CD4-positive, alpha-beta T cell treated with Interleukin-6 at 100 ng/mL for 8 hours (primary cell): ENCODE measurements at places on chromosomes 2 and 18.
A peak's percentile ranks its signal among the peaks of the same experiment; 100 is the strongest.

- DNase-seq, result no peak
Measured at GRCh38 chr2:158214431-158214830, 112.8 kb downstream of the UPP2 start.

DNA sequence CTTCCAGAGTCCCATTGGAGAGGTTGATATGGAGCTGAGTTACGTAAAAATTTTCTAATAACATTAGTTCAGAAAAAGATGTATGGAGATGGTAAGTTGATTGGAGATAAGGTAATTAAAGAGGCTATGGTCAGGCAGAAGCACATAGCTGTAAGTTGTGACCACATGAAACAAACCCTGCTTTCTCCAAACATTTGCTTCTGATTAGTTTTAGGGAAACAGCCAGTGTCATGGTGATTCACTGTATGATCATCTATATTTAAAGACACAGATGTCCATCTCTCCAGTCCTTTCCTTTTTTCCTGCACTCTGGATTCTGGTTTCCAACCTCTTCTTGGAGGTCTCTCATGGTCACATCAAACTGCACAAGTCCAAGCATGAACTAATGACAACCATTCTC lies 1550.8 kb upstream of the PIK3C3 start:
- no peak for DNase-seq

- no peak for DNase-seq
Measured at GRCh38 chr2:174586418-174587295, 10.9 kb downstream of the WIPF1 start.

DNA sequence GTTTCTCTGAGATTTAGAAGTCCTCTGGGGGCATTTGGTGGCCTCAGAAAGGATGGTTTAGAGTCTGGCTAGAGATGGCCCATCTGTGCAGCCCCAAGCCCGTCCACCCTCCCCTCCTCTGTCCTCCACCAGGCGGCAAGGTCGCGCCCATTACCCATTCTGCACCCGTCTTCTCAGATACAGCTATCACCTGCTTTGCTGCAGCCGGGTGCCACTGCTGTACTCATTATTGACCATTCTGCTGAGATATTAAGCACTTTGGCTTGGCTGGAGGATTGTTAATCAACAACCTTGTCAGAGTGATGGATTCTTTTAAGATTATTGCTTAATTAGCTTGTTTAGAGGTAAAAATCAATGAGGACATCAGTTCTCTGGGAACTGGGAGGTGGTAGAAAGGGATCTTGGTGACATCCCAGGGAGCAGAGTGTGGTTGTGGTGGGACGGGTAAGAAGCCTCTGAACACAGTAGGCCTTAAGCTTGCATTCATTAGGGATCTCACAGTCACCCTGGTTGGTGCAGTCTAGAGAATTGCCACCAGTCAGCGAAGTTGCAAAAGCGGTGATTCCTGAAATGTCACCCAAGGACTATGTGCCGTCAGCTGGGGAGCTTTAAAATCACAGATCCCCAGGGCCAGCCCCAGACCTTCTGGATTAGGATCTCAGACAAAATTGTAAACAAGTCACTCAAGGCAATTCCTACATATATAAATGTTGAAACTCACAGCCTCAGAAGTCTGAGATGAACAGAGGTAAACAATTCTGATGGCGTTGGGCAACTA lies 90.9 kb downstream of the CAPN13 start:
- no peak for DNase-seq

GRCh38 chr2:189287982-189288521 lies 108.5 kb upstream of the COL5A2 start:
- peak; percentile 9 for DNase-seq

DNA sequence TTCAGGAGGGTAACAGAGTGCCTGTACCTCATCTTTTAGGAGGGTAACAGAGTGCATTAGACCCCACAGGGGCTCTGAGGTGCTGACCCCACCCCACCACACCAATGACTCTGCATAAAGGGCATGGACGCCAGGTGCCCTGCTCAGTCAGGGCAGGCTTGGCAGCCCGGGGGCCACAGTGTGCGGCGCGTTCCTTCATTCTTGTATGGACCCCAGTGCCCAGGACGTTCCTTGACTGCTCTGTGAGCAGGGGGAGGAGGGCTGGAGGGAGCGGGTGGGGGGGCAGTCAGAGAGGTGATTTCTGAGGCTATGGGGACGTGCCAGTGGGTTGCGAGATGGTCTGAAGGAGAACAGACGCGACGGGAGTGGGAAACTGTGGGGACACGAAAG lies 168.7 kb upstream of the NCK2 start:
- DNase-seq, result no peak

DNA sequence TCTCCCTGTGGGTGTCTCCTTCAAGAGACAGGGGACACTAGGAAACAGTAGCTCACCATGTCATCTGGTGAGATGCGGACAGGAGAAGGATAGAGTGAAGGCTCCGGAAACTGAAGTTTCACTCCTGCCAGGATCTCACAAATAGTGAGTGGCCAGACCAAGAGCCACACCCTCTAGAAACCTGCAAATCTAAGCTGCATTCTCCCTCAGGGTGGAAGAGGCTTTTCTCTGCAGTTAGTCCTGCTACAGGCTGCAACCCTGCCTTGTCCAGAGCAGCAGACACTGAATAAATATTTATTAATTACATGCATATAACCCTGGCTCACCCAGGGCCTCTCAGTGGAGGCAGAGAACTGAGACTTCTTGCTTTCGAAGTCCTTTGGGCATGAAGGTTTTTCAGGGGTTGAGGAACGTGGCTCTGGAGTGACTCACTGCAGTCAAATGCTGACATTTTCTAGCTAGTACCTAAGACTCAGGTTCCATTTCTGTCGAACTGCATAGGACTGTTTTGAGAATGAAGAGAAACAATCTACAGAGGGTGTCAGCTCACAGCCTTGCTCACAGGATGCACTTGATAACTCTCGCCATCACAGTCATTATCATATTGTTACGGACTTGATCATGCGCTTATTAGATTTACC lies 87.3 kb downstream of the ACTR2 start:
- DNase-seq, result no peak

- DNase-seq, result no peak
Measured at GRCh38 chr2:58708565-58708964, 467.4 kb upstream of the FANCL start.

DNA sequence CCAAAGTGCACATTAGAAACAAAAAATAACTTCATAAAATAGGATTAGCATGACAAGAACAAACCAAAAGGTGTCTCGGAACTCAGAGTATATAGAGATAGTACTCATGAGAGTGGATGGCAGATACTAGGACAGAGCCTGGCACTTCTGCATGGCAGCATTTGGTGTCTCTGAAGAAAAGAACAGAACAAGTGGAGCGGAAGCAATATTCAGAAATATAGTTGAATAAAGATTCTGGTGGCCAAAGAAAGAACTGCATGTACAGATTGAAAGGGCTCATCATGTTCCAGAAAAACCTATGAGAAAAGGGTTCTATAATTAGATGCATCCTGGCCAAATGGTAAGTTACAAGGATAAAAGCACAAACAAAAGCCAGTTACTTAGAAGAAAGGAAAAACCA lies 90.9 kb downstream of the CCDC138 start:
- DNase-seq, result no peak

- DNase-seq, result peak; percentile 44
Measured at GRCh38 chr2:88626171-88627054, 851 bp downstream of the EIF2AK3 start.

GRCh38 chr2:211942153-211942552 lies 596.4 kb downstream of the ERBB4 start:
- no peak for DNase-seq
